Kidney epithelial cell (primary cell): ENCODE measurements at places on chromosomes 7 and 10. TPM values are rescaled to one million over a fixed set of nuclear protein-coding genes. Genes with fewer than 3 reads are reported as not detected.
A peak's percentile ranks its signal among the peaks of the same experiment; 100 is the strongest.

The PHKG1 gene
- 2.0 TPM in 1 of 2 replicates, not detected in the other for total RNA-seq

The SPDYE1 gene
- not detected in 2 replicates for total RNA-seq

The CTNNA3 gene
- total RNA-seq, result under 0.01 and 0.79 TPM in 2 replicates

DNA sequence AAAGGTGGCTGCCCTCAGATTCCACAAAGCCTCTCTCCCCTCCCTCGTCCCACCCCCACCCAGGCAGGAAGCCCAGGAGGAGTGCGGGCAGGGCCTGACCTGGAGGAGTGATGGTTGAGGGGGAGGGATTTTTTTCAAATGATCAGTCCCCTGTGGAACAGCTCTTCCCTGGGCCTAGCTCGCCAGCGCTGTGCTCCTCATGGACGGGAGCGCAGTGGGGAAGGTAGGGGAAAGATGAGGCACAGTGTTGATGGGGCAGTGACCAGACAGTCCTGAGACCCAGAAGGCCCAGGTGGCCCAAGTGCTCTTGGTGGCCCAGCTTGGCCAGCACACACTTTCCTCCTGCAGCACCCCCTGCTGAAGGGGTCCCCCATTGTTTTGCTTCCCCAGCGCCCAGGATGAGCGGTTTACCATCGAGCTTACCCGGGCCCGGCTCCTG lies 8.5 kb downstream of the SAP25 start:
- DNase-seq, result no peak

The STEAP1B gene
- not detected in 2 replicates for total RNA-seq

The UFSP1 gene
- 1.6 and 4.3 TPM in 2 replicates for total RNA-seq

- no peak for DNase-seq
These were observed 842 bp downstream of the NMT2 start for GRCh38 chr10:15167411-15168290.

DNA sequence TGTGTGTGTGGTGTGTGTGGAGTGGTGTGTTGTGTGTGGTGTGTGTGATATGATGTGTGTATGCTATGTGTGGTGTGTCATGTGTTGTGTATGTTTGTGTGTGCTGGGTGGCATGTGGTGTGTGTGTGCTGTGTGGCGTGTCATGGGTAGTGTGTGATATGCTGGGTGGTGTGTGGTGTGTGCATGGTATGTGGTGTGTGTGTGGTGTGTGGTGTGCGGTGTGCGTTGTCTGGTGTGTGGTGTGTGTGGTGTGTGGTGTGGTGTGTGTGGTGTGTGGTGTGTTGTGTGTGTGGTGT lies 37.5 kb upstream of the DNAJB6 start:
- DNase-seq, result no peak

GRCh38 chr10:105702211-105702610 lies 1061.1 kb downstream of the SORCS3 start:
- no peak for DNase-seq

DNA sequence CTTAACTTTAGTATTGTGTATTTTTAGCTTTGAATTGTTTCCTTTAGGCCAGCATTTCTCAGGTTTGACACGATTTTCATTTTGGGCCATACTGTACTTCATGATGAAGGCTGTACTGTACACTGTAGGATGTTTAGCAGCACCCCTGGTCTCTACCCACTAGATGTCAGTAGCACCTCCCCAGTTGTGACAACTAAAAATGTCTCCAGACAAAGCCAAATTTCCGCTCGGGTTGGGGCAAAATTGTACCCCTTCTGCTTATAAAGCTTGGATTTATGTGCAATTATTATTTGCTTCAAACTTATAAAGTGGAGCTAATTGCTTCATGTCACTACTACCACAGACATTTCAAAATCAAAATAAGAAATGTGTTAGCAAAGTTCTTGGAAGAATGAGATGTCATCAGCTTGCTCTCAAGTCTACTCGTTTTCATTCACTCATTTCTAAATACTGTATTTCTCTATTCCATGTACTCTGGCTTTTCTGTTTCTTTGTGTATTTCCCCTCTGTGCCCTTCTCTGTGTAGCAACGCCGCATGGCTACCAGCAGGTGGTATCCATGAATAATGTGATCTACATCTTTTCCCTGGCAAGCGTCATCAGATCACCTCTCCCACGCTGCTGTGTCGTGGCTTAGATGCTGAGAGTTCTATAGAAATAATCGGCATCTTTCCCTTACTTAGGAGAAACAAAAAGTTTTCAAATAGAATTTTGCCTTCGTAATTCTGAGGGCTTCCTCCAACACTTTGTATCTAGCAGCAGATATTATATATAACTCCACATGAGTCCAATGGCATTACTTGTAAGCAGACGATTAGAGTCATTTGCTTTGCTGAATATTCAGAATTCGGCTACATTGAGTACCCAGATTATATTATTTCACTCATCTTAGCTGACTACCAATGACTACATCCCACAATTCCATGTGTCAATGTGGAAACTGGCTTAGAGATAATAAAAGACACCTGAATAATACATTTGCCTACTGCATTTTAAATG lies 47.8 kb upstream of the CALCR start:
- DNase-seq, result no peak

DNA sequence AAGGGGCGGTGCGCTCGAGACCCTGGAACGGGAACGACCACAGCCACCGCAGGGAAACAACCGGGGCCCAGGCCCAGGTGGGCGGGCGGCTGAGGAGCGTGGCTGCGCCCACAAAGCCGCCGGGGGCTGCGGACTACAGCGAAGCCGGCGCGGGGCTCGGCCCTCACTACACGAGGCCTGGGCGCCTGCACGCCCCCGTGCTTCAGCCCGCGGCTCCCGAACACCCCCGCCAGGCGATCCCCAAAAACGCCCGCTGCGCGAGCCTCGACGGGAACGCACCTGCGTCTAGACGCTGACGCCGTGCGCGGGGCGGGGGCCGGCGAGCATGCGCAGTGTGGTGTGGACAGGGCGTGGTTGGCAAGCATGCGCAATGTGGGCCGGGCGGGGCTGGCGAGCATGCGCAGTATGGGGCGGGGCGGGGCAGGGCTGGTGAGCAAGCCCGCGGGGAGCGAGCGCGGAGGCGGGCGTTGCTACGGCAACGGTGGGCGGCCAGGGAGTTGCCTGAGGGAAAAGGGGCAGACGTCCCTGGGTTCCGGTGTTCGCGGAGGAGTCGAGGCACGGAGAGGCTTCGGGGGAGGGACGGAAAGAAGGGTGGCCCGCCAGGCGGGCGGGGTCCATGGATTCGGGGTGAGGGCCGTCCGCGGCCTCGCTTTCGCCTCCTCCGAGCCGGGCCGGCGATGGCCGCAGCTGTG lies at the start of gene RNF32:
TSS of gene RNF32 (plus strand) at position 518 of the 692 bp plus-strand sequence. CDS start 3,104 bp downstream, outside the sequence.
- peak; percentile 61 for DNase-seq

GRCh38 chr10:89115876-89116627 lies 91.1 kb downstream of the CH25H start:
- peak; percentile 66 for DNase-seq

- DNase-seq, result no peak
These were observed 105.6 kb downstream of the NSUN6 start for GRCh38 chr10:18545621-18546305.

The ASAH2B gene
- 3.8 and 11.2 TPM in 2 replicates for total RNA-seq
